NT2/D1 (cell line): ENCODE measurements at places on chromosomes 7 and 10.

- no peak for DNase-seq
Observed at GRCh38 chr7:99123571-99124033, 20.3 kb downstream of the SMURF1 start.

GRCh38 chr7:151925446-151926335, 30.6 kb upstream of the GALNTL5 start:
- no peak for DNase-seq

DNA sequence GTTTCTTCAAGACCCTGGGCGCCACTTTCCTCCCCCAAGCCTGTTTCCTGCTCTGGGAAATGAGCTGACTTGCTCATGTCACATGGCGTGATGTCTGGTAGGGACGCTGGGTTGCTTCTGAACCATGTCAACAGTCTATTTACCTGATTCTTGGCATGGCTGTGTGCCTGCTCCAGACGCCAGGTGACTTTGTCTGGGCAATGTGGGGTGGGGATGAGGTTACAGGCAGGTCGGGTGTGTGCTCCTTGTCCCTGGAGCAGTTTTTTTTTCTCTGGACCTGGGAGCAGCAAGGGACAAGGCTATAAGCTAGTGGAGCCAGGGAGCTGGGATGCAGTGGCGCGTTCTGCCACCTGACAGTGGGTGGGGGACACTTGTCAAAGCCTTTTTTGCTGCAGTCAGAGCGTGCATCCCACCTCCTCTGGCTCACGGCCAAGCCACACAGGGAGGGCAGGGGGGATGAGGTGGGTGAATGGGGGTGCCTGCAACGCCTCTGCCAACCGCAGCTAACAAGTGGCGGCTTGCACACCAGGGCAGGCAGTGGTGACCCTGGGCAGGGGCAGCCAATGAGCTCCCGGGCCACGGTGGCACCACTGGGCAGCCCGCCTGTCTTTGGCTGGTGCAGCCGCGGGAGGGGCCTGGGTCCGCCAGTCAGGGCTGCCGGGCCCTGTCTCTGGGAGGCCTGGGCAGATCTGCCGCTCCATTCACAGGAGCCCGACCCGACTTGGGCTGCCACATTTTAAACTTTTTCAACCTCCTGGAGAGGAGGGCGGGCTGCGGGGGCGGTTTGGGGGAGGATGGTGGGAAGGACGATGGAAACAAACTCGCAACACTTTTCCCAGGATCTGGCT, 22.9 kb downstream of the DNAJB12 start:
- DNase-seq: no peak

DNA sequence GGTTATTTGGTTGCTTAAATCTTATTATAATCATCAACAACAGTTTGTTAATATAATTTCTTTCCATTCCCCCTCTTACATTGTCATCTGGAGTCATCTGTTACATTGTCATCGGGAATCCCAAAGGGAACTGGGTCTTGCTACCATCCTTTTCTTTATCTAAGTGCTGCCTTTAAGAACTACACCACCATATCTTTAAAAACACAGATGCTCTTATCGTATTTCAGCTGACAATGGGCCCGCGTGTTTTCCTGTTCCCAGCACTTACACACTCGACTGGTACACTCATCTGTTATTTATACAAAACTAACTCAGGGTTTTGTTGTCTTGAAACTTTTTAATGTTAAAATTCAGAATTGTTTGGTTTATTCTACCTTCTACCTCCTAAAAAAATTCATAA, 256.2 kb upstream of the MGMT start:
- no peak for DNase-seq

- DNase-seq: no peak
Observed at GRCh38 chr10:11225935-11226334, 208.3 kb downstream of the CELF2 start.

GRCh38 chr10:34813626-34814222, 1.4 kb downstream of the PARD3 start:
- DNase-seq: no peak

- no peak for DNase-seq
Observed at GRCh38 chr7:45865594-45866410, 7.1 kb downstream of the CCDC201 start.

DNA sequence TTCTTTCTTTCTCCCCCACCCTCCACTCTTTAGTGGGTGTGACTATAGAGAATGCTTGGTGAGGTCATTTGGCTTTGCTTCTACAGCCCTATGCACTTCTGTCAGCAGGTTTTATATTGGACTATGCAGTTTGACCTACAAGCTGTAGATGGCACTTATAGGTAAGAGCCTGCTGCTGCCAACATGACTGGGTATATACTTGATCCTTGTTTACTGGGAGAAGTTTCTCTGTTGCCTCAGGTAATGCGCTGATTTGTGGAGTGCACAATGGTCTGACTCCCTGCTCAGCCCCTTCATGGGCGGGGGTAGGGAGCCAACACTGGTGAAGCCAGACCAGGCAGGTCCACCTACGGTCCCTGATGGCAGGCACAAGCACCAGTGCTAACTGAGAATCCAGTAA, 33.7 kb upstream of the C7orf33 start:
- no peak for DNase-seq

DNA sequence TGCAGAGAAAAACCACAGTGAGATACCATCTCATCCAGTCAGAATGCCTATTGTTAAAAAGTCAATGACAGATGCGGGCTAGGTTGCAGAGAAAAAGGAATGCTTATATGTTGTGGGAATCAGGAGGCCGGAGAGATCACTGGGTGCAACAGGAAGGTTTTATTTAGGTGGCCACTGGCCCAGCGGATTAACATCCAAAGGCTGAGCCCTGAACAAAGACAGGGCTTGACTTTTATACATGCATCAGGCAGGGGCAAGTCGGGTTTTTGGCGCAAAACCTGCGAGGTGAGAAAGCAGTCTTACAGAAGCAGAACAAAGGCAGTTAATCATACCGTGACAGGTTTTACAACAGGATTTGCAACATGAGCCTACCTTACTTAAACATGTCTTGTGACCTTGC, 620 bp downstream of the ZNF117 start:
- DNase-seq: no peak

- no peak for DNase-seq
Observed at GRCh38 chr10:117597216-117597615, 54.7 kb downstream of the EMX2 start.

GRCh38 chr10:71837098-71837827, 13.8 kb downstream of the PSAP start:
- no peak for DNase-seq

DNA sequence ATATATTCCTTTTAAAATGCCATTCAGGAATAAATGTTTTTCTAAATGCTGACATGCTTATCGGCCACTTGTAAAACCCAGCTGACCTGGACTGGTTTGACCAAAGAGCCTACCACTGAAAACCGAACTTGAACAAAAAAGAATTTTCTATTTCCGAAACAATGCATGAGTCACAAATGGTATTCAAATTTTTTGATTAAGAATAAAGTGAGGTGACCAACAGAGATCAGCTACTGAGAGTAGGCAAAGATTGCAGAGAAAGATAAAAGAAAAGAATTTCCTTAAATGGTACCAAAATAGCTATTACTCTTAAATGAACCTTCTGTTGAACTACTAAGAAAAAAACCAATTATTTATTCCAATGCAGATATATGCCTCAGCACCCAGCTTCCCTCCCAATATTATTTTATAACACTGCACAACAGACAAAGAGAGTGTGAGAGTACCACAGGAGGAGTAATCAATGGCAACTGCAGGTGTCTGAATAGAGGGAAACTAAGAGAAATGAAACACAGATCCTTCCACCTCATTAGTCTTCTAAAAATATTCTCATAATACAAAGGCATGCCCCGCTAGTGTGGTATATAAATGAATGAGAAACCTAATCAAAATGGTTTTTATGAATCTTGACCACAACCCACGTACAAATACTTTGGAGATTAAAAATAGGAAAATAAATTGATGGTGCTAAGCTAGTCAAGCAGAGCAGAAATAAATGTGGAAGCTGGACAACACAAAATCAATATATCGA, 20.1 kb downstream of the OSBPL3 start:
- DNase-seq: no peak

- DNase-seq: peak; percentile 16
Observed at GRCh38 chr7:131955679-131956078, 399.3 kb upstream of the PODXL start.

GRCh38 chr10:76393875-76394706, 962.7 kb downstream of the LRMDA start:
- DNase-seq: no peak

GRCh38 chr10:118924493-118924892, 105.0 kb upstream of the NANOS1 start:
- DNase-seq: no peak

GRCh38 chr7:128889121-128889520, 21.4 kb downstream of the KCP start:
- no peak for DNase-seq

DNA sequence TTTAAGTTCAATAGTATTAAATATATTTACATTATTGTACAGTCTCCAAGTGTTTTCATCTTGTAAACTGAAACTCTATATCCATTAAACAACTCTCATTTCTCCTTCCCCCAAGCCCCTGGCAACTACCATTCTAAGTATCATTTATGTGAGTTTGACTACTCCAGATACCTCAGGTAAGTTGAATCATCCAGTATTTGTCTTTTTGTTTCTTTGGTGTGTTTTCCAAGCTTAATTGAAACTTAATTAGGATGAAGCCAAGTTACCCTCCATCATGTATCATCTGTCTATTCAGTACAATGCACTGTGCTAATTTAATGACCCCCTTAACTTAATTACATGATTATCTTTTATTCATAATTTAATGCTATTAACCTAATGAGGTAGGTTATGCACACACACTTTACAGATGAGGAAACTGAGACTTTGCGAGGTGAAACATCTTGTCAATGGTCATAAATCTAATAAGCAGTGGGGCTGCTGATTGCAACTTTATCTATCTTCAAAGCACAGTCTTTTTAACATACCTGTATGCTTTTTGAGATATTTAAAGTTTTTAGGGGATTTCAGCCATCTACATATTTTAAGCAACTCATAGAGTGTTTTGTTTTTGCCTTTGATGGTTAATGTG, 663 bp downstream of the MACC1 start:
- no peak for DNase-seq

GRCh38 chr7:132551886-132552285, 24.4 kb downstream of the PLXNA4 start:
- DNase-seq: no peak

GRCh38 chr7:45217358-45217757, 59.8 kb downstream of the RAMP3 start:
- DNase-seq: peak; percentile 32
